ENCODE measurements at places on chromosomes 2 and 18.

- no peak for DNase-seq
Observed at GRCh38 chr2:46331109-46331766, 34.0 kb downstream of the EPAS1 start.

GRCh38 chr2:1249897-1250687, 163.2 kb upstream of the TPO start:
- no peak for DNase-seq

- no peak for DNase-seq
Observed at GRCh38 chr2:208565690-208566416, 159.3 kb downstream of the PTH2R start.

DNA sequence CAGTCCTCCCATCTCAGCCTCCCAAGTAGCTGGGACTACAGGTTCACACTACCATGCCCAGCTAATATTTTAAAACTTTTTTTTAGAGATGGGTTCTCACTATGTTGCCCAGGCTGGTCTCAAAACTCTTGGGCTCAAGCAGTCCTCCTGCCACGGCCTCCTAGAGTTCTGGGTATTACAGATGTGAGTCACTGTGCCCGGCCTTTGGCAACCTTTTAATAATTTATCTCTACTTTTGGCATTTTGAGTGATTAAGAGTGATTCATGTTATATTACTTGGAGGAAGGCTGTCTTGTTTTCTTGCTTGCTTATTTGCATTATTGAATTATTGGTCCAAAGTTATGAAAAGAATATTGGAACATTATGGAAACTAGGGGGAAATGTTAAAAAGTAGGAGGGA, 24.3 kb downstream of the NCOA1 start:
- DNase-seq = no peak

- no peak for DNase-seq
Observed at GRCh38 chr2:59180621-59181020, 939.5 kb upstream of the FANCL start.

DNA sequence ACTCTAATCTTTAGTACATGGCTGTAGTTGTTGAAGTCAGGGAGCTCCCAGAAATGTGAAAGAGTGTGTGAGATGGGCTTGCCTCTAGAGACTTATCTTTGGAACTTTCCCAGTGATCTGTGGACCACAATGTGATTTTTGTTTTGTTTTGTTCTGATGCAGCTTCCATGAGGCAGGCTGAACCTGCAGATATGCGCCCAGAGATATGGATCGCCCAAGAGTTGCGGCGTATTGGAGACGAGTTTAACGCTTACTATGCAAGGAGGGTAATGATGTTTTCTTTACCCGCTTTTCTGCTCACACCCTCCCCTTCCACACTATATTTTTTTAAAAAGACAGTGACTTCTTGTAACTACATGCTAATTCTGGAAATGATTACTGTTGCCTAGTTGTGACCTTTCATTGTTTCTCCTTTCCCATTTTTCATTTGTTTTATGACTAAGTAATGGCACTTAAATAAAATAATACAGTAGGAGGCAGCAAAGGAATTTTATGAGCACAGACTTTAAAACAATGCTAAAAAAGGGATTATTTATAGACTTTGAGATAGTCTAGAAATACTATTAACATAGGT, 29.3 kb downstream of the BCL2L11 start:
- DNase-seq = no peak

GRCh38 chr18:3150274-3150673, 69.5 kb downstream of the MYOM1 start:
- DNase-seq = no peak

DNA sequence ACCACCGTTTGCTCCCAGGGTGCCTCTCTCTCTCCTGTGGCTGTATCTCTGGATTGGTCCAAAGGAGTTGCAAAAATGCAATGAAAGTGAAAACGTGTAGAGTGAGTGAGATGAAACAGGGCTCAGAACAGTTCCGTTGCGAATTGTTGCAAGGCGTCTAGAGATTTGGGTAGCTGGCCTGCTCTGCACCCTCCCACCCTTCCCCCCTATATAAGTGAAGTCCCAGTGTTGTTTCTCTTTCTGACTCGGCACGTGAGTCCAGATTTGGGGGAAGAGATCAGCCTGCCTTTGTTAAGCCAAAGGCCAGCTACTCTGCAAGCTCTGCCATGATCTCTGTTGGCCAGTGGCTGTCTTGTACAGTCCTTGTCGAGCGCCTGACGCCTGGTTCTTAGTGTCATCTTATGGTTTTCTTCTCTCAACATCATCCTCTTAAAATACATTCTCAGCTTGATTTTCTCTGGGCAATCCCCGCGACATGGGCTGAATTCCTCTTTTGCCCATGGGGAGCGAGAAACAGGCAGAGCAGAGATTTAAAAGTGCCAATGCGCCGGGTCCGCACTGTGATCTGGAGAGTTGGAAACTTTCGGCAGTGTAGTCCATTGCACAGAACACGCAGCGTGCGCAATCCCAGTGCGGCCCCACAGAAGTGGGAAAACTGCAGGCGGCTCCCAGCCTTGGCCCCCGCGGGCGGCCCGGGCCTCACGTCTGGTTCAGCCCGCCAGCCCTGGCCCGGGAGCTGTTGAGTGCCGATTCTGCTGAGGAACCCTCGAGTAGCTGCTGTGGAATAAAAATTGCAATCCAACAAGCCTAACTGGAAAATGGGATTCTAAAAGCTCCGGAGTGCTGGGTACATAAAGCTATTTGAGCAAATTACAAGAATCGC, 9.3 kb downstream of the MEIS1 start:
- DNase-seq = peak; percentile 21

All from choroid plexus epithelial cell (primary cell).